ENCODE measurements at places on chromosomes 7 and 10.

DNA sequence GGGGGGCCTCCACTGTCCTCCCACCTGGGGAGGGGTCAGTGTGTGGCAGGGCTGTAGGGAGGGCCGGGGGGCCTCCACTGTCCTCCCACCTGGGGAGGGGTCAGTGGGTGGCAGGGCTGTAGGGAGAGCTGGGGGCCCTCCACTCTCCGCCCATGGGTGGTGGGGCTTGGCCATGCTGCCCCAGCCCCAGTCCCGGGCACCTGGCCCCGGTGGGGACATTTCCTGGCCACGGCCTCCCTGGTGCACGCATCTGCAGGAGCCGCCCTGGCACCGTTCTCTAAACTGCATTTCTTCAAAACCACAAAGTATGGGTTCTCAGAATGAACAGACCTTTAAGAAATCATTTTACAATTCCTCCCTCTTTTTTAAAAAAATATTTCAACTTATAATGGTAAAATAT lies 89.3 kb upstream of the PDGFA start:
- no peak for DNase-seq

- no peak for DNase-seq
These were observed 408.3 kb upstream of the MGMT start for GRCh38 chr10:129058664-129059155.

GRCh38 chr7:140061607-140061930 lies 1.2 kb downstream of the PARP12 start:
- no peak for DNase-seq

DNA sequence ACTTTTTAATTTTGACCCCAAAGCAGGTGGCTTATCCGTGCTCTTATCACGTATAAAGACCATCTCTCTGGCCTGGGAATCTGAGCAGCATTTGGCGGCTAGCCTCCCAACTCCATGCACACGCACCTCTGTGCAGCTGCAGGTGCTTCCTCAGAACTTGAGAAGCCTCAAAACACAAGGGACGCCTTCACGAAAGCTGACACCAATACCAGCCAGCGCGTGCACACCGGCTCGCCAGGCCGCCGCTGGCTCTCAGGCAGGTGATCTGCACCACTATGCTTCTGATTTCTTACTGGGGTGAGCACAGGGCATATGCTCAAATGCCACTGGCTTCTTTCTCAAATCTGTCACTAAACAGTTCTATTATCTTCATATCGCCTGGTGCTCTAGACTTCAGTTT lies 145.0 kb downstream of the PARD3 start:
- DNase-seq = no peak

GRCh38 chr10:62856021-62856420 lies 39.9 kb upstream of the EGR2 start:
- DNase-seq = peak; percentile 53

DNA sequence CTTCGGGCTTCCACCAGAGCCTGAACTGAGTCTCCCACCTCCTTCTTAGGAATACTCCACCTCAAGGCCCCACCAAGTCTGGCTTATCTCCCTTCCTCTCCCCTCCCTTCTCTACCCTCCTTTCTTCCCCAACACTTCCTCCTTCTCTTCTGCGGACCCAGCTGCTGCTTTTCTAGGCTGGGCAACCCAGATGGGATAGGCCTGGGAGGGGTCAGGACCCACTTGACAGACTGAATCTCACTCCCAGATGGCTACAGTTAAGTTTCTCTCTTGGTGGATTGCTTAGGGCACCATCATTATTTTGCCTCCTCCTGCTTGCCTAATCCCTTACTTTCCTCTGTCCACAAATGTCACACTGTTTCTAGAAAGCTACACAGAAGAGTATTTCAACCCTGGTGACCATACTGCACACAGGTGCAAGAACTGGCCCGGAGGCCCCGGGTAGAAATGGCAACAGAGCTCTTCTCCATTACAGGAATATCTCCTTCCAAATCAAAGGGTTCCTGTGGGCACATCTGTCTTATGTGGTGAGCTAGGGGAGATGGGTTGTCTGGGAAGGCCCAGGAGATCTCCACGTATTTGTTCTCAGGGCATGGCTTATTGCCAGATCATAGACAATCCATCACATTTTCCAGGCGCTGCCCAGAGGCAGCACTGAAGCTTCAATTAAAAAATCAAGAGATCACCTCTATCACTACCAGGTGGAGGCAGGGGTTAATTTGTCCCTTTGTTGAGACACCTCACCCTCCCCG lies 5.1 kb upstream of the HOXA11 start:
- DNase-seq = no peak

GRCh38 chr7:128437426-128438332 lies 18.0 kb upstream of the HILPDA start:
- no peak for DNase-seq

- no peak for DNase-seq
These were observed 6.4 kb downstream of the GCK start for GRCh38 chr7:44182827-44183226.

- DNase-seq = no peak
These were observed 625.4 kb upstream of the POM121L12 start for GRCh38 chr7:52410032-52410431.

DNA sequence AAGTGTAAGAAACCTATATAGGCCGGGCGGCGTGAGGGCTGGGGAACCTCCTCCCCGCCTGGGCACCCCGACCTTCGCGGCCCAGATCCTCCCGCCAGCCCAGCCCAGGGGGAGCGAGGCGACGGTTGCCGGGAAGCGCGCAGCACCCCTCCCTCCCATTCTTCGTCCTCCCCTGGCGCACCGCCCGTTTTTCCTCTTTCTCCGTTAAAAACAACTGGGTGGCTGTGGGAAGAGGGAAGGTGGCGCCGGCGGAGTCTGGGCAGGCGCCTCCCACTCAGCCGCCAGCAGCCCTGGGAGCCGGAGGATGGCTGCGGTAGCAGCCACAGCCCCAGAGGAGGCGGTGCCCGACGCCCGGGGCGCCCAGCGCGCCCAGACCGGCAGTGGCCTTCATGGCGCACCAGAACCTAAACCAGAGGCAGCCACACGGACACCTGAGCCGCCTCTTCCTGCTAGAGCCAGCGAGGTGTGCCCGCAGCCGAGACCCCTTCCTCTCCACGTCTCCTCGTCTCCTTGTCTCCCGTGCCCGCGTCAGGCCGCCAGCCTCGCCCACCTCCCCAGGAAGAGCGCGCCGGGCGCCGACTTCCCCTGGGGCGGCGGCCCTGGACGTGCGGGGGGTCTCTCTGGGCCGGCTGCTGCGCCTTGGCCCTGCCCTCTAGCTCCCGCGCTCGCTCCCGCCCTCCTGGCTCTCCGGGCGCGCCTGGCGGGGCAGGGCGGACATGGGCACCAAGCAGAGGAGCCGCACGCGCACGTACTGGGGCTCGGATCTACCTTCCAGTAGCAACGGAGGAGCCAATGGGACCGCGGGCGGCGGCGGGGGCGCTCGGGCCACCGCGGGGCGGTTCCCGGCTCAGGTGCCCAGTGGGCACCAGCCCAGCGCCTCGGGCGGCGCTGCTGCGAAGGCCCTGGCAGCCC lies 32.8 kb upstream of the SFTPD start:
- no peak for DNase-seq

DNA sequence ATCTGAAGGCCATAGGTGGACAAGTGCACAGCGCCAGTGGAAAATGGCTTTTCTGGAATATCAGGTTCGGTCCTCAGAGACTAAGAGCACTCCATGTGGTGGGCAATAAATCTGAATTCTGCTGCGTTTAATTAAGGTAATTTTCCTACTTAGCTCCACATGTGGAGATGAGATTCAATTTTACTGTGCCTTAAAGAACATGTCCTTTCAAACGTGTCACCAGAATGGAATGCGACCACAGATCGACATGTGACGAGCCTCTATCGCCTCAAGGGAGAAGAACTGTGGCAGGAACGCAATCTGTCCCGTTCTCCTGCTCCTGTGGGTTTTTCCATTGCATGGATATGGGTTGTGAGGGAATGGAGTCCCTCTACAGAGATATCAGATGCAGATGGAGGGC lies 205.3 kb upstream of the ZNF32 start:
- DNase-seq = no peak

DNA sequence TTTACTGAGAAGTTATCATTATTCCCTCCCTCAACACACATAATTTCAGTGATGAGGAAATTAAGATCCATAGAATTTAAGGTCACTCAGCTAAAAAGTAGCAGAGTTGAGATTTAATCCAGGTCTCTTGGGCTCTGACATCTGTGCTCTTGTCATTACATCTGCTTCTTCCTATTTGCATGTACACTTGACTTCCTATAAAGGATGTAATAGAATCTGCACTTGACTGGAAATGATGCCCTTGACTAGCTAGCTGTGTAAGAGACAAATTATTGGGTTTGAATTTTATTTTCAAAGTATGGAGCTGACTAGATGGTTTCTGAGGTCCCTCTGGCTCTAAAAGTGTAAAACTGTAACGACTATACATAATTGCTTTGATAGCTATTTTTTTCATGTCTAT lies 59.5 kb downstream of the AGK start:
- no peak for DNase-seq

DNA sequence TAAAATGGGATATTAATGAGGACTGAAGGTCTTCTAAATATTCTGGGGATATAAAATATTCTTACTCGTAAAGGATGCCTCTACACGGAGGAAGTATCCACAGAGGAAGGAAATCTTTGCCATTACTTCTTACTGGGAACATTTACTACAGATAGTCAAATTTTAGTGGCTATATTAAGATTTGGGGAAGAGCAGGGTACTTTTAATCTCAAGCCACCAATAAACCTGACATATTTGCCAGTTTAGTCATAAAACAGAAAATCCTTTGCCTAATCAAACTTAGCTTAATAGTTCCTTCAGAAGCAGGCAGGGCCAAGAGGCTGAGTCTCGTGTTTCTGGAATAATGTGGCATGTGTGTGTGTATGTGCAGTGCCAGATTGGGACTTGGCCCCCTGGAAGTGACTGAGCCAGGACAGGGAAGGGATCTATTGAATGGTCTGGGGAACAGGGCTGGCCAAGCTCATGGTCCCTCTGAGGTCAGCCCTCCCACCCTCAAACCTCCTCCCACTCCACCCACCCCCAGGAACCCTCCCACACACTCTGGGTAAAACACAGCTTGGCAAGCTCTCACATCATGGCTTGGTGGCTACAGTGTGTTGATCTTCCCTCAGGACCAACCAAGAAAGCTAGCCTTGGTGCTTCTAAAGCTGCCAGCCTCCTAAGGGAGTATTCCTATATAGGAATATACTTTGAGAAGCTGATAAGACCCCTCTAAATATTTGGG lies 1.6 kb upstream of the PIK3CG start:
- no peak for DNase-seq

- no peak for DNase-seq
These were observed 44.9 kb downstream of the DRGX start for GRCh38 chr10:49350846-49351532.

- no peak for DNase-seq
These were observed 200.3 kb downstream of the CACNB2 start for GRCh38 chr10:18340496-18341051.

GRCh38 chr10:30384701-30385201 lies 35.7 kb upstream of the MTPAP start:
- DNase-seq = no peak

GRCh38 chr10:3588816-3589215 lies 196.2 kb downstream of the KLF6 start:
- DNase-seq = no peak

DNA sequence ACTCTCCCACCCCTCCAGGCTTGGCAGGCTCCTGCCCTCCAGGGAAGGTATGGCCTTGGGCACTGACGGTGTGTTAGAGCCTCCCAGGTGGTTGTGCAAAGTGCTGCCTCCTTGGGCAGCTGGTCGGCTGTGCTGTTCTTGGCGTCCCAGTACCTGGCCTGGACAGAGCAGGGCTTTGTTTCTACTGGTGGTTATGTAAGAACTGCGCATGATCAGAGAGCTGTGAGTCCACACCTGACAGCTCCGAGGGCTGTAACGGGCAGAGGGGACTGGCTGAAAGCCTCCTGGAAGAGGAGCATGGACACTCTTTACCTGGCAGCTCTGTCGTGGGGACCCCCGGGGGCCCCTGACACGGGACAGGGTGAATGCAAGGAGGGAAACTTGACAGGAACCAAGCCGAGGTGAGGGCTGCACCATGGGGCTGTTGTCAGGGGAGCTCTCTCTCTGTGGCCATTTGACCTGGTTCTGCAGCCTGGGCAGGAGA lies 3.1 kb upstream of the SFRP5 start:
- DNase-seq = no peak

GRCh38 chr7:70857793-70858545 lies 274.0 kb upstream of the GALNT17 start:
- no peak for DNase-seq

- DNase-seq = no peak
These were observed 61.4 kb downstream of the ABI1 start for GRCh38 chr10:26799342-26799741.

- no peak for DNase-seq
These were observed 50.2 kb upstream of the BAMBI start for GRCh38 chr10:28627102-28627501.

DNA sequence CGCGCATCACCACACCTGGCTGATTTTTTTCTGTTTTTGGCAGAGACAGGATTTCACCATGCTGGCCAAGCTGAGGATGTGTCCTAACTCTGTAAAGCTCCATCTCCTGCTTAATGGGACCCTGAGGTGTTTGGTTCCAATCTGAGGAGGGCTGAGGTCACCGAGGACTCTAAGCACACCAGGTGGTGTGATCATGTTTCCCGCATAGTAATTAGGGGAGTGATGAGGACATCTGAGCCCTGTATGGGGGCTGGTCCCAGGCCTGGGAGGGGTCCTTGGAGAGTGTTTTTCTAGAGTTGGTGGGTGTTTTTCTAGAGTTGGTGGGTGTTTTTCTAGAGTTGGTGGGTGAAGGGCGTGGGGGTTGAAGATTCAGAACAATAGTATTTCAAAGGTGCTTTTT lies 3.0 kb upstream of the ABHD11 start:
- no peak for DNase-seq

- no peak for DNase-seq
These were observed 231.3 kb downstream of the LRMDA start for GRCh38 chr10:75662715-75663114.
